ENCODE measurements at places on chromosomes 3 and 15. TPM values are rescaled to one million over a fixed set of nuclear protein-coding genes. Genes with fewer than 3 reads are reported as not detected.

ABI3BP gene
- total RNA-seq, result 50.0 TPM

- no peak for DNase-seq
Measured at GRCh38 chr3:111151438-111151837, 79.8 kb downstream of the NECTIN3 start.

GRCh38 chr15:99438691-99439523 is 126.9 kb upstream of the MEF2A start:
- DNase-seq, result peak; percentile 31

DNA sequence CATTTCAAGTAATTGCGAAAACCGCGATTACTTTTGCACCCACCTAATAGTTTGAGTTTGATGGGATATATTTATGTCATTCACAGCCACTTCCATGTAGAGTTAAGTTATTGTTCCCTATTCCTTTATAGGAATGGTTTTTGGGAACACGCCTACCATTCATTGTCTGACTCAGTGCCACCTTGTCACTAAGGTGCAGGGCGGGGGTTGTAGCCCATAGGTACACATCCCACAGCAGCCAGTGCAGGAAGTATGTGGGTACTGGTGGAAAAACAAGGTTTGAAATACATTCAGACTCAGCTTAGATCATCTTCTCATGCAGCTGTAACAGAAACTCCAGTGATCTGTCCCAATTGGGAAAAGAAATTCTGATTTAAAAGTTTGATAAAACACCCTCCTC is 48.2 kb upstream of the CFAP161 start:
- no peak for DNase-seq

All from uterus (tissue), 4 donors.